ENCODE measurements at places on chromosomes 2 and 18.

GRCh38 chr2:52369178-52369577, 1337.2 kb upstream of the NRXN1 start:
- DNase-seq = no peak

- DNase-seq = no peak
Observed at GRCh38 chr2:177616731-177617130, 224.2 kb downstream of the AGPS start.

- DNase-seq = no peak
Observed at GRCh38 chr2:109380502-109381326, 233.1 kb downstream of the SEPTIN10 start.

DNA sequence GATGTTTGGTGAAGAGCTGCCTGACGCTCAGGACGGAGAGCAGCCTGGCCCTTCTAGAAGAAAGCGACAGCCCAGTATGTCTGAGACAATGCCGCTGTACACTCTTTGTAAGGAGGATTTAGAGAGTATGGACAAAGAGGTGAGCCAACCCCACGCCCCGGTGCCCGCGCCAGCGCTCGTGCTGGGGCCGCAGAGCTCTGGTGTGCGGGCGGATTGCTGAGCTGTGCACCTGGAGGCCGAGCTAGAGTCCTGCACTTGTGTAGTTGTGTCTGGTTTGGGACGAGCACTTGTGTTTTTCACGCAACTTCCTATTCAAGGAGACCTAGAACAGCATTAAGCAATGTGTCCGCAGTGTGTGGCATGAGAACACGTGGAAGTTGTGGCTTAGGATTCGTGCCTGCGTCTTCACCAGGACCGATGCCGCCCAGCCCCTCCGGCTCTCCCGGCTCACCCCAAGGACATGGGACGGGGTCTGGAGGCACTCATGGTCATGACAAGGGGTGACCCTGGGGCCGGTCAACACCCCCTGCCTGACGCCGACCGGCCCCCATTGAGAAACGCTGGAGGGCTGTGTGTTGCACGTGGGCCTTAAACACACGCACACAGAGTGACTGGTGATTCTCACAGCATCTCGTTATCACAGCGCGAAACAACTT, 49.5 kb downstream of the CTDP1 start:
- no peak for DNase-seq

DNA sequence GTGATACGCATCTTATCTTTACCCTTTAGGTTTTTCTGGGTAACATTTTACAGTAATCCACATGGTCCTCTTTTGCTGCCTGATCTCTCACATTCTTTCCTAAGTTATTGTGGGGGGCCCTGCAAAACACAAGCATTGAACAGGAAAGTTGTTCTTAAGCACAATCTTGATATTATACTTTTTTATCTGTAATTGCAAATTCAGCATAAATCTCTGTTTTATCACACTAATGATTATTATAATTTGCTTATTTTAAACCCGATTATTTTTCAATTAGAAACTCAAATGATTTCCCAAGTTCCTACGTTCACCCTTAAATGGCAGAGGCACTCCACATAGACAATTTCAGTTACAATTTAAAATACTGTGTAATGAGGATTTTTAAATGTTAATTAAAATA, 386.0 kb upstream of the GYPC start:
- DNase-seq = no peak

DNA sequence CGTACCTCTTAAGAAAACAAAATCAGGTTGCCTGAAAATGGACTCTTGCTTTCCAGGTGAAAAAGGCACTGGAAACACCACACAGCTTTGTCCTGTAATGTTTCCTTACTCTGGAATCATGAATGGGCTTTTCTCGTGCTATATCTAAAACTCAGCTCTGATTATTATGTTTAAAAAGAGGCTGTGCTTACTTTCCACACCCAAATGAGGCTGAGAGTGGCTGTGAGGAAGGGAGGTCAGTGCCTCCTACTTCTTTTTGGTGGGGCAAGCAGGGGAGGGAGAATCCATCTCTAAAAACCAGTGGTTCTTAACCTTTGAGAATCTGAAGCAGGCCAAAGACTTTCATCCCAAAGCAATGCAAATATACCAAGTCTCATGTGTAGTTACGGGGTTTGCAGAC, 148.6 kb downstream of the FAM210A start:
- DNase-seq = no peak

GRCh38 chr2:68282811-68283418, 30.6 kb upstream of the PPP3R1 start:
- peak; percentile 8 for DNase-seq

GRCh38 chr2:236175548-236176150, 7.5 kb upstream of the GBX2 start:
- no peak for DNase-seq

DNA sequence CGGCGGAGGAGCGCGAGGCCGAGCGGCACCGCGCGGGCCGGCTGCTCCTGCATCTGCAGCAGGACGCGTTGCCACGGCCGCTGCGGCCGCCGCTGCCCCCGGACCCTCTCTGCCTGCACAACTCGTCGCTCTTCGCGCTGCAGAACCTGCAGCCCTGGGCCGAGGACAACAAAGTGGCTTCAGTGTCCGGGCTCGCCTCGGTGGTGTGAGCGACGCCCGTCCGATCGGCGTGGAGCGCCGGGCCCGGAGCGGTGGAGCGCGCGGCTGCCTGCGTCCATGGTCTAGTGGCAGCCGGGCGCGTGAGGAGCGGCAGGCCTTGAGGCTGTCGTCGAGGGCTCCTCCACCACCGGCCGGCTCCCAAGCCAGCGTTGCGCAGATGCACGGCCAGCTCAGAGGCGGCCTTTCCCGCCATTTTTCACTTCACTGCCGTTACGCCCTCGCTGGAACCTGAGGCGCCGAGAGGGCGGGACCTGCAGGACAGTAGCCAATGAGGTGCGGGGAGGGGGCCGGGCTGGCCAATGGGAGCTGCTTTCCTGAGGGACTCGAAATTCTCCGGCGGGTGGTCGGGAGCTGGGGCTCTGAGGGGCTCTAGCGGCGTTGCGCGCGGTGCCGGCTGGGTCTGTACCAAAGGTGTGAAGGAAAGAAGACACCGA, 1.9 kb downstream of the TLX2 start:
- DNase-seq = no peak

DNA sequence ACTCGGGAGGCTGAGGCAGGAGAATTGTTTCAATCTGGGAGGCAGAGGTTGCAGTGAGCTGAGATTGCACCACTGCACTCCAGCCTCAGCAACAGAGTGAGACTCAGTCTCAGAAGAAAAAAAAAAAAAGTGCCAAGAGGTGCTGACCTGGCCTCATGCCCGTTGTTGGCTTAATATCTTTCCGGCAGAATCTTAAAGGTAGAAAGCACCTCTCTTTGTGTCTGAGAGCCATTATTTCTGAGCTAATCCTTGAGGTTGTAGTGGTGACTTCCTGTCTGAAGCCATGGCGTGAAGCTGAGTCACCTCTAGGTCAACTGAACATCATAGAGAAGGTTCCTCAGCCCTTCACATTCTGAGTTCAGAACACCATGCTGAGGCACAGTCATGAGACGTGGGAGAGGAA, 60.4 kb downstream of the WDSUB1 start:
- DNase-seq = peak; percentile 52

DNA sequence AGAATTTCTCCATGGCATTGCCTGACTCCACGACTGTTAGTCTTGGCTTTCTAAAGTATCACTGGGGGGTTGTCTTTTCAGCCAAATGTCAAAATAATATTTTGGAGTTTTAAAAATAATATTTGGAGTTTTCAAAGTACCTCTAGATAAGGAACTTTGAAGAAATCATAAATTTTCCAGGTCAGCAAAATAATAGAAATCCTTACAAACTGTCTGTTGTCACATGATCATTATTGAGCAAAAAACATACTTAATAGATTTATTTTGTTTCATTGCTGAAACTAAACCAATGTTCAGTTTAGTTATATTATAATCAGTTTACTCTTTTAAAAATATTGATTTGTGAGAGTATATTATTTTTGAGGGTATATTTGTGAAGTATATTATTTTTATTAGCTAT, 85.7 kb downstream of the APLF start:
- DNase-seq = no peak

DNA sequence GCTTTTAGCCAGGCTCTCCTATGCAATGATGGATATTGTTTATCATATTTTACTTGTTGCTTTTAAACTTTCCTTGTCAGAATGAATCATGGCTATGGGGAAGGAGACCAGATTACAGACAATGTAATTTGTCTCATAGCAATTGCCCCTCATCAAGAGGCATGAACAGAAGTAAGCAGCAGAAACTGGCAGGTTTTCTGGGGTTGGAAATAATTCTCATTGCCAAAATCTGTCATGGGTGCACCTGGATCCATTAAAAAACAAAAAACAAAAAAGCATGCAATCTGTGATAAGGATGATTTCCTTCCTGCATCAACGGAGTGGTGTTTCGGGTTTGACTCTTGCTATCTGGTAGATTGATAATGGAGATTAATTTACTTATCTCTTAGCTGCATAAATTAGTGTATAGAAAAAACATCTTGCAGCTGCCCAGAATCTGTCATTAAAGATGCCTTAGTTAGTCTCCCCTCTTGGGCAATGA, 419.6 kb downstream of the SOX11 start:
- no peak for DNase-seq

DNA sequence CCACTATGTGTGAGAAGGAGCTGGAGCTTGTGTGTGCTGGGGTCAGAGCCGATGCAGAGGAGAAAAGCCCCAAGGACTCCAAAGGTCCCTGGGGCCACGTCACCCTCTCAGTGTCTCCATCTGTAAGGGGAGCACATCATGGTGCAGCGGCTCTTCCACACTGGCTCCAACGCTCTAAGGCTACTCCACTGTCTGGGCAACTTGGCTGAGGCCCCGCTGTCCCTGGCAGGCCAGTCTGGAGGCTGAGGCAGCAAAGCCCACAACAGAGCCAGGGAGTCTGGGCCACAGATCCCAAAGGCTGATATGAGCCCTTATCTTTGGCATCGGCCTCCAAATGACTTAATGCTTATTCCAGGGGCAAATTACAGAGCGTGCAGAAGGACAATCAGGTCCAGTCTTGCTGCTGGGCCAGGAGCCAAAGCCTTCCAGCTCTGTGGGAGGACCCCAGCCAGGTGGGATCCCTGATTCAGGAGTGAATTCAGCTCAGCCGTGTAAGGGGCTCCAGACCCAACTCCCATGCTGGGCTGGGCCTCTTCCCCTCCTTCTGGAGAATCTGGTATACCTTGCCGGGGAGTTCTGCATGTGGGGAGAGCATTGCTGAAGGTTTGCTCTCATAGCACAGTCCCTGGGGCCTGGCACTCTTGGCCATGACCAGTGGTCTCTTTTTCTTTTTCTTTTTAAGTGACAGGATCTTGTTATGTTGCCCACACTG, 1.8 kb upstream of the DUSP2 start:
- DNase-seq = no peak

GRCh38 chr2:217371781-217372213, 511.9 kb upstream of the TNP1 start:
- no peak for DNase-seq

DNA sequence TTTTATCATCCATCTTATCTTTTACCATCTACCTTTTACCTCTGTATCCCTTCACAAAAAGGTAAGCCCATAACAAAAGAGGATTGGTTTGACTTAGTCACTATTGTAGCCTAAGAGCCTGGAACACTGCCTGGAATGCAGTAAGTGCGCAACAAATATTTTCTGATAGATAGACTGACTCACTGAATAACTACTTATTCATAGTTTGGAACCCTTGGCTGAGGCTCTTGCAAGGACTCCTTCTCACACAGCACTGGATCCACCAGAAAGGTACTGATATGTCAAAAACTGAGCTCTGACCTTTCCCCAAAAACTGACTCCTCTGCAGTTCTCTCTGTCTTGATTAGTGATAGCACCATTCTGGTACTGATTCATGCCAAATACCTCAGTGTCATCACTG, 426.7 kb downstream of the SETBP1 start:
- no peak for DNase-seq

DNA sequence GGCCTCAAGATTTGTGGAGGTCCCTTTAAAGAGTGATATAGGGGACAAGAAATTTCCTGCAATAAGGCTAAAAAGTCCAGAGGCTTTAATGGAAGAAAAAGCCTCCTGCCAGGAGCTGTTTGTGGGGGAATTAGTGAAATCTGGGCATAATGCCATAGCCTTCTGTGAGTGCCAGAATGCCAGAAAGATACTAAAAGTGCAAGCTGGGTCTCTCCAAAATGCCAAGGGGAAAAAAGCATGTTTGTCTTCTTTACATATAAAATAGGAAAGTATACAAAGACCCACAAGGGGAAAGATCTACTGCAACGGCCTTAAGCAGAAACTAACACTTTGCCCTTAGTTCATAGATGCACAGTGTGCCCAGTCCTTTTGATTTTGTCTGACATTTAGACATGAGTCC, 647.7 kb upstream of the ZNF804A start:
- no peak for DNase-seq

DNA sequence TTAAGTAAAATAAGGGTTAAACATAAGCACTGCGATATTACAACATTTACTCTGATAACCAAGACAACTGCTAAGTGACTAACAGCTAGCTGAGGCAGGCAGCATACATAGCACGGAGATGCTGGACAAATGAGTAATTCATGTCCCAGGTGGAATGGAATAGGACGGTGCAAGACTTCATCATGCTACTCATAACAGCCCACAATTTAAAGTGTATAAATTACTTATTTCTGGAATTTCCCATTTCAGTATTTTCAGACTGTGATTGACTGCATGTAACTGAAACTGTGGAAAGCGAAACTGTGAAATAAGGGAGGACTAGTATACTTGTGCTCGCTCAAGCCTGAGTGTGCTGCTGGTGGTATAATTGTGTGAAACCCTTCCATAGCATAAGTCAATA, 12.9 kb downstream of the IER3IP1 start:
- no peak for DNase-seq

DNA sequence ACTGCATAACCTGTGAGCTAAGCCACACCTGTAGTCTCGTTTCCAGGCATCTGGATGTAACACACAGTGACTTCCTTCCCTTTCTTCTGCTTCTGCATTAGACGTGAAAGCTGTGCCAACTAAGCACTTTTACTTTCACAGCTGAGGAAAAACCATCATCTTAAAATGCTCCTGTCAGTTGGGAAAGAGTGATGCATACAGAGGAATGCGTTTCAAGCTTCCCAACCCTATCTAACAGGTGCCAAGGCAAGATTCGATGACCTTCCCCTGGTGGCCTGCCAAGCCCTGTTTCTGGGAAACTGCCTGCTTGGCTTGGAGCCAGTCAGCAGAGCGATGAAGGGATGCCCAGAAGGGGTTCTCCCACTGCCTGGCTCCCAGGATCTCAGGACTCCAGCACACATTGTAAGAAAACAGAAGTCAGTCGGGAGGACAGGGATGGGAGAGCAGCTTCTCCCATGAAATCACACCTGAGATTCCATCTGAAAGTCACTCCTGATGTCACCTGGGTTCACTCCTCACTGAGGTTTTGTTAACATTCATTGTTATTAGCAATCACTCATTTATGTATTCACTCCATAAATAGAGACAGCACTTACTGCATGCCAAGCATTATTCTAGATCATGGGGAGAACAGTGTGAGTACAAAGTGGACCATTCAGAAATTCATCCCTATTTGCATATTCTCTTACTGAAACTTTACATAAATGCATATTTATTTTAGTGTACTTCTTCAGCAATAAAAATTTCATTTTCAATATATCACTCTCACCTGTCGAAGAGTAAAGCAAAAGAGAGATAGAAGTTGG, 64.1 kb downstream of the DTNA start:
- no peak for DNase-seq
